ENCODE measurements at places on chromosomes 4 and X. TPM values are rescaled to one million over a fixed set of nuclear protein-coding genes. Genes with fewer than 3 reads are reported as not detected.
A peak's percentile ranks its signal among the peaks of the same experiment; 100 is the strongest.

DNA sequence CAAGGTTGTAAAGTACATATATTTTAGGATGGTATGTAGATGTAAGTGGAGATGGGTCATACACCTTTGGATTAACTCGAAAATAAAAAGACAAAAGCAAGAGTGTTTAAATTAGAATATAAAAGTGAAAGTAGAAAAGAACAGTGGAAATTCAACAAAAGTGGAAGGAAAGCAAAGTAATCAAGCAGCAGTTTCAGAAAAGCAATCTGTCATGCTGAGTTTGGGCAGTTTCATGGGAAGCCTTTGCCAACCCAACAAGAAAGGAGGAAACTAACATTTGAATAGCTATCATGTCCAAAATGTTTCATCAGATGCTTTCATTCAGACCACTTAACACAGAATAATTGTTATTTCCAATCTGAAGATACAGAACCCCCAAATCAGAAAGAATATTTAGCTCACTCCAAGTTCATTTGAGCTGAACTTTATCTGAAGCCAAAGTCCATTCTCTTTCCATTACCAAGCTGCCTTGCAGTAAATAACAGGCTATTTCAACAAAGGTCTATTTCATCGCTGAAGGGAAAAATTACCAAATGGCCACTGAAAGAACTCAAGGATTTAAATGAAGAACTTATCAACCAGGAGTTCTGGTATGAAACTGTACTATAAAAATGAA is 1.8 kb upstream of the EXOSC9 start:
- peaks cover 44% of the 10 kb centered on the region for H3K4me1 ChIP-seq
- H3K27me3 ChIP-seq = no peaks in the 10 kb centered on the region
- no peak for DNase-seq
- H3K36me3 ChIP-seq = peaks cover 13% of the 10 kb centered on the region

- no peaks in the 10 kb centered on the region for H3K27me3 ChIP-seq
- H3K36me3 ChIP-seq = peaks cover 37% of the 10 kb centered on the region
- no peak overlapping the region for H3K27ac ChIP-seq
- no peaks in the 10 kb centered on the region for H3K4me1 ChIP-seq
- no peak overlapping the region for H3K4me3 ChIP-seq
These were observed 83.8 kb downstream of the FIP1L1 start for GRCh38 chr4:53461244-53461643.

SYN1 gene
- total RNA-seq = 0.36 TPM

DNA sequence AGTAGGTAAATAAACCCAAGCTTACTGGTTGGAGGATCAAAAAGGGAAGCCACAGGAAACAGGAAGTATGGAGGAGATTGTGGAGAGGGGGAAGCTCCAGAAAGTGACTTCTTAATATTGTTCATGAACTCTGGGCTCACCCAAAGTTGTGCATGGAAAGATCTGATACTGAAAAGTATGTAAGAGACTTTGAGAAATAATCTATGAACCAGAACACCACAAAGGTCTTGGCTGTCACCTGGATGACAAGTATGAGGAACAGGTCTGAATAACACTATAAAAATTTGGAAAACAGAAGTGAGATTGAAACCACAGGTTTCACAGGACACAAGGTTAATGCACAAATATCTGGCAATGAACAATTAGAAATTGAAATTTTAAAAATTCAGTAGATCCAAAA is 567.4 kb downstream of the INPP4B start:
- H3K4me1 ChIP-seq = peaks cover 58% of the 10 kb centered on the region
- H3K27ac ChIP-seq = no peak overlapping the region
- H3K36me3 ChIP-seq = peaks cover 12% of the 10 kb centered on the region
- no peak overlapping the region for H3K4me3 ChIP-seq
- no peak for DNase-seq

GRCh38 chrX:38675856-38676255 is 114.5 kb downstream of the TSPAN7 start:
- H3K4me1 ChIP-seq = peaks cover 9% of the 10 kb centered on the region
- peaks cover 9% of the 10 kb centered on the region for H3K27me3 ChIP-seq
- H3K36me3 ChIP-seq = no peaks in the 10 kb centered on the region
- no peak overlapping the region for H3K27ac ChIP-seq
- DNase-seq = no peak

- peaks cover 3% of the 10 kb centered on the region for H3K4me1 ChIP-seq
These were observed 6.1 kb upstream of the BDH2 start for GRCh38 chr4:103105558-103106356.

LIMCH1 gene
- not detected for total RNA-seq

- peaks cover 26% of the 10 kb centered on the region for H3K4me1 ChIP-seq
- peaks cover 4% of the 10 kb centered on the region for H3K36me3 ChIP-seq
- H3K27me3 ChIP-seq = no peaks in the 10 kb centered on the region
- DNase-seq = peak; percentile 62
- peak within 1 kb of the TSS; percentile 76 for H3K4me3 ChIP-seq
These were observed at the start of the genes DHRSX and ZBED1 for GRCh38 chrX:2500803-2501558. Gene DHRSX (minus strand): TSS chrX:2500976. CDS start chrX:2500925, 51 bp downstream. Gene ZBED1 (minus strand): TSS chrX:2500976. CDS start chrX:2490719, 10,257 bp downstream.

BEX3 gene
- total RNA-seq = 46.5 TPM

CCDC158 gene
- not detected for total RNA-seq

DNA sequence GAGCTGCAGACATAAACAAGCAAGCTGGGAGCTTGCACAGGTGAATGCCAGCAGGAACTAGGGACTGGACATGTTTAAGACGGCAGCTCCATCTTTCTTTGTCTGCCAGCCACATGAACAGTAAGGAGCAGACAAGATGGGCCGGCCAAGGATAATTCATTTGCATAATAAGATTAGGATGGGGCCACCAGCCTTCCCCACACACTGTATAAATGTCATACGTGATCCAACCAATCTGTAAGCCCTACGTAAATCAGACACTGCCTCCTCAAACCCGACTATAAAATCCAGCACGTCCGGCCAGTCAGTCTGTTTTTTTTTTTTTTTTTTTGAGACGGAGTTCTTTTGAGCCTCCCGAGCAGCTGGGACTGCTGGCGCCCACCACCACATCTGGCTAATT is 75.6 kb upstream of the BOD1L1 start:
- H3K27me3 ChIP-seq = peaks cover 7% of the 10 kb centered on the region
- no peak overlapping the region for H3K4me3 ChIP-seq
- no peaks in the 10 kb centered on the region for H3K4me1 ChIP-seq
- H3K27ac ChIP-seq = no peak overlapping the region
- H3K36me3 ChIP-seq = no peaks in the 10 kb centered on the region

GRCh38 chr4:113222471-113222870 is 173.0 kb downstream of the ANK2 start:
- no peak overlapping the region for H3K4me3 ChIP-seq
- H3K36me3 ChIP-seq = no peaks in the 10 kb centered on the region
- no peak for DNase-seq
- H3K4me1 ChIP-seq = no peaks in the 10 kb centered on the region

DNA sequence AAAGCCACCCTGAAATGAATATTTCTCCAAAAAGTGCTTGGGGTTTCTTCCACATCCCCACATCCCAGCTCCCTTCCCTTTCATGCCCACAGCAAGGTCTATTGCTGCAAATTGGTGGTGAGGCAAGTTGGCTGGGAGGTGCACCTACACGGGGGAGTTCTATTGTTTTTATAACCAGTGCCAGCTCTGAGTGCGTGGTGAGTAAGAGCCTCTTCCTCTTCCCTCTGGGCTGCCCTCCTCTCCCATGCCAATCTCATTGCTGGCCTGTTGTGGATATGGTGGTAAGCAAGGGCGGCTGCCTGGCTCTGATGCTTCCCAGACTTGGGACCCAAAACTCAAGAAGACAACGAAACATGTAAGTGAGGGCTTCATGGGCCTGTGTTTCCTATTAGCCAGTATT is 204.3 kb downstream of the SHROOM3 start:
- H3K27me3 ChIP-seq = peaks cover 10% of the 10 kb centered on the region
- no peak overlapping the region for H3K27ac ChIP-seq
- H3K36me3 ChIP-seq = no peaks in the 10 kb centered on the region
- H3K4me3 ChIP-seq = no peak overlapping the region

Data from activated naive CD4-positive, alpha-beta T cell treated with anti-CD3 and anti-CD28 coated beads for 36 hours (primary cell).